ENCODE measurements at places on chromosomes 12 and 14.

GRCh38 chr12:65463611-65464010 is 185.1 kb downstream of the MSRB3 start:
- DNase-seq: no peak

GRCh38 chr12:101719566-101719965 is 19.7 kb downstream of the SYCP3 start:
- DNase-seq: peak; percentile 19

- no peak for DNase-seq
Observed at GRCh38 chr12:132146098-132146497, 1.8 kb downstream of the NOC4L start.

DNA sequence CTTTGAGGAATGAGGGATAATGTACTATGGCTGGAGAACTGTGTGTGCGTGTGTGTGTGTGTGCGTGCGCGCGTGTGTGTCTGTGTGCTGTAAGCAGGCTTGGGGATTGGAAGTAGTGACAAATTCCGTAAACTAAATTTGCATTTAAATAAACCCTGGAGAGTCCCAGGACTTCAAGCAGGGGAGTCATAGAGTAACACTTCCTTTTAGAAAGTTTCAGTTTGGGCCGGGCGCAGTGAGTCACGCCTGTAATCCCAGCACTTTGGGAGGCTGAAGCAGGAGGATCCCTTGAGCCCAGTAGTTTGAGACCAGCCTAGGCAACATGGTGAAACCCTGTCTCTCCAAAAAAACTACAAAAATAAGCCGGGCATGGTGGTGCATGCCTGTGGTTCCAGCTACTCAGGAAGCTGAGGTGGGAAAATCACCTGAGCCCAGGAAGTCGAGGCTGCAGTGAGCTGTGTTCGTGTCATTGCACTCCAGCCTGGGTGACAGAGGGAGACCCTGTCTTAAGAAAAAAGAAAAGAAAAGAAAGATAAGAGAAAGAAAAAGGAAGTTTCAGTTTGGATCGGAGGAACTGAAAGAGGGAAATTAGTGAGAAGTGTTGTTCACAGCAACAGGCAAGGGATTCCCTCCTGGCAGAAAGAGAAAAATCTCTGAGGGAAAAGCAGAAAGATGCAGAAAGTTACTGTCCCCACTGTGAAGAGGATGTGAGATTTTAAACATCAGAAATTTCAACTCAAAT is 222.7 kb upstream of the SOX5 start:
- DNase-seq: no peak

DNA sequence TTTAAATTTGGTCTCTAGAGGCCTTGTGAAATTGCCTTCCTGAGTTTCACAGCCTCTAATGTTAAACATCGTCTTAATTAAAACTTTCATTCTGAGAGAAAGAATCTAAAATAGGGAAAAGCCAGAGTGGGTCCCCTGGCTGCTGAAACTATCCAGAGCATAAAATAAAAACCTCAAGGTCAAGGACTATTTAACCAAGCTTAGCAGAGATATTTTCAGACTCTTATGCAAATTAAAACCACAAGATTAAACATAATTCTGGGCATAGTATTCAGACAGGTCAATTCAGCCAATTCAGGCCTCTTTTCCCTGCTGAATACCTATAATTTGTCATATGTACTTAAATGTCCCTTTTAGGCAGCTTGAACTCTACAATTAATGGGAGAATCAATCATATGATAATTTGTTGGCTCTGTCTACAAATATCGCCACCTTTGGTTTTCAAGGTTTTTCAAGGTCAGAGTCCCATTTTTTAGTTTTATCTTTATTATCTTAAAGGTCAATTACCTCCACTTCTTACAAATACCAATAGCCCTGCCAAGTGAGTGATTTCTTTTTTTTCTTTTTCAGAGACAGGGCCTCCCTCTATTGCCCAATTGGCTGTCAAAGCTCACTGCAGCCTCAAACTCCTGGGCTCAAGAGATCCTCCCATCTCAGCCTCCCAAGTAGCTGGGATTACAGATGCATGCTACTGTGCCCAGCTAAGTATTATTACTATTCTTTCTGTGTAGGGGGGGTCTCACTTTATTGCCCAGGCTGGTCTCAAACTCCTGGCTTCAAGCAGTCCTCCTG is 257.1 kb downstream of the PHLDA1 start:
- DNase-seq: no peak

- DNase-seq: peak; percentile 27
Observed at GRCh38 chr12:78385541-78385940, 479.0 kb upstream of the SYT1 start.

GRCh38 chr12:31900271-31900670 is 58.9 kb upstream of the RESF1 start:
- peak; percentile 1 for DNase-seq

DNA sequence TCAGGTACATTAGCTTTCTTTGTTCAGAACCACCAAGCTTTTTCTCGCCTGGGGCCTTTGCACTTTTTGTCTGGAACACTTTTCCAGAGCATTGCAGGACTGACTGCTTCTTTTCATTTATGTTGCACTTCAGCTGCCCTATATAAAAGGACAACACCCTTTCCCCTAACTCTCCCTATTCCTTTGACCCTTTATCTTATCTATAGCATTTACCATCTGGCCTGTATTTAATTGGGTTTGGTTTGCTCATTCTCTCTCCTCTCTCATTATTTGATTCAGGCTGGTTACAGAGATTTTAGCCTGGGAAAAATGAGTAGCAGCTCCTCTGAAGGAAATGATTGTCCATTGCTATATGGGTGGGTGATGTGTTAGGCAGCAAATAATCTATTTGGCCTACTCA is 165.4 kb downstream of the KICS2 start:
- no peak for DNase-seq

- DNase-seq: no peak
Observed at GRCh38 chr12:26341491-26341890, 146.1 kb downstream of the SSPN start.
